A549 (cell line): ENCODE measurements at places on chromosomes 7 and 10.

DNA sequence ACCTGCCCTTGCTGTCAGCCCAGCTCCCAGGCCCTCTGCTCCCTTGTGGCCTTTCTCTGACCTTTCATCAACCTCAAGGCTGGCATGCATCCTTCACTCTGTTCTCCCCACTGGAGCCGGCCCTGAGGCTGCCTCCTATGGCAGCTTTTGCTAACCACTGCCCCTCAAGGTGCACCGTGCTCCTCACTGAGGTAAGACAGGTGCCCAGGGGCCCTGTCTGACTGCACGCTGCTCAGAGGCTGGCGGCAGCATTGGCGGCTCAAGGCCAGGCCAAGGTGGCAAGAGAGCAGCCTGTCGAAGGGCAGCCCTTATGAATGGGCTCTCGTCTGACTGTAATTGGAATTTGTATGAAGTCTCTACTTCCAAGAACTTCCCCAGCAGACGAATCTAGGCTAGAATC is 172.6 kb downstream of the ZNF248 start:
- no peak for DNase-seq

GRCh38 chr10:96556003-96556402 is 30.8 kb downstream of the TM9SF3 start:
- no peak for DNase-seq

- DNase-seq, result no peak
Observed at GRCh38 chr10:12768156-12769100, 233.1 kb downstream of the CCDC3 start.

DNA sequence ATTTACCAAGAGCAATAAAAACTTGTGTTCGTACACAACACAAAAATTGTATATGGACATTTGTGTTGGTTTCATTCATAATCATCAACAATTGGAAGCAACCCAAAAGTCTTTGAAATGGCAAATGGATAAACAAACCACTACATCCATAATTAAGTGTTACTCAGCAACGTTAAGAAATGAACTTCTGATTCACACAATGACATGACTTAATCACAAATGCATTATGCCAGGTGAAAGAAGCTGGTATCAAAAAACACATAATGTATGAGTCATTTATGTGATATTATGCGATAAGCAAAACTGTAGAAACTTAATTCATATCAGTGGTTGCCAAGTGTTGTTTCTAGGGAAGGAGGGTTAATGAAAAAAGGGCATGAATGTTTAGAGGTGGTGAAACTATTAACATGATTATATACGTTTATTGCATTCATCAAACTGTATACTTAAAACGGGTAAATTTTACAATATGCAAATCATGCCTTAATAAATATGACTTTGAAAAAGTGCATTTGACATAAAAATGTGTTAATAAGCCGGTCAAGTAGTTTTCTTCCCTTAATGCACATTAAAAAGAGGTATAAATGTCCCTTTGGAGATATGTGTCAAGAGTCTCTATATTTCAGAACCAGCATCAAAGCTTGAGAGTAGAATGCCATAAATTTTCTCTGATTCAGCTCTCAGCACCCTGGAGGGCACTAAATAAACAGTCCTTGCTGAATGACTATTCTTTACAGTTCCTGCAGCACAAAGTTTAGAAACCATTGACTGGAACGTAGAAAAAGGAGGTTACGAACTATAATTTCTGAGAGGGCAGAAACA is 84.8 kb upstream of the GRM3 start:
- no peak for DNase-seq

GRCh38 chr7:151799506-151799905 is 77.4 kb downstream of the PRKAG2 start:
- no peak for DNase-seq

- no peak for DNase-seq
Observed at GRCh38 chr10:50291261-50291850, 40.0 kb upstream of the ASAH2 start.

DNA sequence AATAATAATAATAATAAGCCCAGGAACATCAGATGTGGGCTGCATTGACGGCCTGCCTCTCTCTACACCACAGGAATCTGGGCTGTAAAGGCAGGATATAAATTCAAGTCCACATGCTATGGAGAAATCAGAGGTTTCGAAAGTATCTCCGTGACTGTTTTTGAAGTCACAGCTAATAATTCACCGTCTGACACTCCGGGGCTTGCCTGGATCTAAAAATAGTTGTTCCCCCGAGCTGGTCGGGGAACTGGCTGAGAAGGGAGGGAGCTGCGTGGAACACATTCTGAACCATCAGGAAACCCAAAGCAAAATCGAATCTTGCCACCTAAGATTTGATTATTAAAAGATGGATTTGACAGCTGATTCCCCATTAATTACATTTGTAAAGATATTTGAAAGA is 35.4 kb downstream of the KLF6 start:
- no peak for DNase-seq

GRCh38 chr7:37249240-37249639 is 199.4 kb downstream of the ELMO1 start:
- DNase-seq, result no peak

GRCh38 chr7:107890493-107890961 is 456 bp upstream of the DLD start:
- DNase-seq, result no peak

DNA sequence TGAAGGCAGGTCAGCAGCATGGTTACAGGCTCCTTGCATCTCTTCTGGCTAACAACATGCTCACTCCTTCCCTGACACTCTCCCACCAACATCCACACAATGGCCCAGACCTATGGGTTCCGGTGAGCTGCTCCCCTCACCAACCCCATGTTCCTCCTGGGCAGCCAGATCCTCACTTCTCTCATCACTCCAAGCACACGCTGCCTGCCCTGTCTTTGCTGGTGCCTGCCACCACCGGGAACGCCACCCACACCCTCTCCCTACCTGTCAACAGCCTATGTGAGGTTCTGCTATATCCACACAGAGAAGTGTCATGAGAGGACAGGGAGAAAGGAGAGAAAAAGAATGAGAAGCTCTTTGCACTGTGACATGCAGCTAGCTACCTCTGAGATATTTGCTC is 14.6 kb downstream of the PARP12 start:
- DNase-seq, result no peak

GRCh38 chr10:5317547-5318107 is 47.1 kb upstream of the UCN3 start:
- peak; percentile 85 for DNase-seq

- no peak for DNase-seq
Observed at GRCh38 chr10:117502421-117503243, 39.9 kb upstream of the EMX2 start.

- DNase-seq, result peak; percentile 51
Observed at GRCh38 chr7:151345576-151346469, 4.2 kb downstream of the NUB1 start.

DNA sequence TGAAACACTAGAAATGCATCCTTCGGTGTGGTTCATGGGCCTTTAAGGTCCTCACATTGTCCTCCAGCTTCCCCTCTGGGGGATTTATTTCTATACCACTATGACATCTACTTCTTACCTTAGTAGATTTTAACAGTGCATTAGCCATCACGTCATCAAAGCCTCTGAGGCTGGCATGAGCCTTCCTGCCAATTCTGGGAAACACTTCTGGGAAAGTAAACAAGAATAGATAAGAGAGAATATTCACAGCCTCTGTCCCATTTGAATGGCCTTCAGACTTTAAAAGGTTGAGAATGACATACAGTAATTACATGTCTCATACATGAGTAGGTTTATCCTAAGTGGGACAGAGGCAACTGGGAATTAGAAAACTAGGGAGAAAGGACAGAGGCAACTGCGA is 89.7 kb downstream of the AMPH start:
- no peak for DNase-seq

- no peak for DNase-seq
Observed at GRCh38 chr10:85152496-85152895, 824.1 kb downstream of the CCSER2 start.

DNA sequence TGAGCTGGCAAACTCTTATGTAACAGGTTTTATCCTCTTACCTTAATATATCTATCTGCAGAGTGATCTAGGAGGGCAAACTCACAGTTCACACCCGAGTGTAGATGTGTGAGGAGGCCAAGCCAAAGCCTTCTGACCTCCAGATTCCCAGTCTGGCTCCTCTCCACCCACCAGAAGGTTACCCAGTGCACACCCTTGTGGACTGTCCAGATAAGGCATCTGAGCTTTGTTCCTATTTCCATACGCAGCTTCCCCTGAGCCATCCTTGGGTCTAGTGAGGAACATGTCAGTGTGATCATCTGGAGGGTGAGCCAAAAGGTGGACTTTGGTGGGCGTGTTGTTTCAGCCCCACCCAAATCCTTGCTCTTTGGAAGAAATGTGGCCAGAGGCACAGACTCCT is 203.0 kb upstream of the MEOX2 start:
- DNase-seq, result peak; percentile 39

DNA sequence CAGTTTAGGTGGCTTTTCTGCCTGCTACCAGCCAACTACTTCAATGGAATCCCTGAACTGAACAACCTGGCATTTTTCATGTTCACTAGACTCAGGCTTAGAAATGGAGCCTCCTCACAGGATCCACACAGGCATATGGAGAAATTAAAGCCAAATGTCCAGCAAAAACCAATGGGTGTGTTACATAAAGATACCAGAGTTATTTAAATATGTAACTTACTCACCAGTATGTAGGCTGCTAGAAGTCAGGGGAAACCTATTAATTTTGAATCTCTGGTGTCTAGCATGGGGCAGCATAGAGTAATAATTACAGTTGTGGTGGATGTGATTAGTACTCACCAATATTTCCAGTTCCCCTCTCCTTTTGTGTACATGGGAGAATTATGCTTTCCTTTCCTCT is 383.6 kb downstream of the LRMDA start:
- DNase-seq, result no peak

GRCh38 chr10:101046332-101047238 is 15.2 kb upstream of the KAZALD1 start:
- DNase-seq, result no peak

GRCh38 chr7:128304212-128304611 is 39.5 kb downstream of the RBM28 start:
- DNase-seq, result no peak

DNA sequence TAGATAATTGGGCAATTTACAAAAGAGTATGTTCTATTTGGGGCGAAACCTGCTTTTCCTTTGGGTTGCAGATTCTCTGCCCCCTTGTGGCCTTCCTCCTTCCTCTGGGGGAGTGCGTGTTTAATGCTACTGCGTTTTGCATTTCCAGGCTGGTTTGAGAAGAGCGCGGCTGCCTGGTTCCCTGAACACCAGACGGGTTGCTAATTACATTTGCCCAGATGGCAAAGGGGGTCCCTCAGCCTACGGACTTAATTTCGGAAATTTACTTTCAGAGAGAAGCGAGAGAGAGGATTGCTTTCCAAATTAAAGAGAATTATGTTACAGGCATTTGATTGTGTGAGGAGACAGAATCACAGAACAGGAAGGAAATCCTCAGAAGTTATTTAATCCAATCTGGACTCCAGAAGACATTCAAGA is 91.9 kb upstream of the JAZF1 start:
- peak; percentile 30 for DNase-seq

DNA sequence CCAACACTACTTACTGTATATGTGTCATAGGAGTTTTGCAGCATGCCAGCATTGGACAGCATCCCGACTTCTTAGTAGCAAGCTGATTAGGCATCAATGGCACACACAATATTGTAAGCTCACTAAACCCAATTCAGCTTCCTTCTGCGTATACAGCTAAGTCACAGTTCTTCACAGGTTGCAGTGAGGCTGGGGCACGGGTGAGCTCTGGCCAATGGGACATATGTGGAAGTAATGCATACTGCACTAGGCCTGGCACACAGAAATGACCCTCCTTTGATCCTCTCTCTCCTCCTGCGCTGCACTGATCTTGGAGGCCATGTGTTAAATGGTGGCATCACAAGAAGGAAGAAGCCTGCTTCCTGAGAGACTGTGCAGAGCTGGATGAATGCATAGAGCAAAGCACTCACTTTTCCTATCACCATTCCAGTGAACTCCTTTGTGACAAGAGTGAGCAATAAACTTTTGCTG is 11.9 kb downstream of the RAB11FIP2 start:
- DNase-seq, result no peak
